ENCODE measurements at places on chromosomes 1 and 21. TPM values are rescaled to one million over a fixed set of nuclear protein-coding genes. Genes with fewer than 3 reads are reported as not detected.

Gene ANGPTL1
- 106 TPM for total RNA-seq

DNA sequence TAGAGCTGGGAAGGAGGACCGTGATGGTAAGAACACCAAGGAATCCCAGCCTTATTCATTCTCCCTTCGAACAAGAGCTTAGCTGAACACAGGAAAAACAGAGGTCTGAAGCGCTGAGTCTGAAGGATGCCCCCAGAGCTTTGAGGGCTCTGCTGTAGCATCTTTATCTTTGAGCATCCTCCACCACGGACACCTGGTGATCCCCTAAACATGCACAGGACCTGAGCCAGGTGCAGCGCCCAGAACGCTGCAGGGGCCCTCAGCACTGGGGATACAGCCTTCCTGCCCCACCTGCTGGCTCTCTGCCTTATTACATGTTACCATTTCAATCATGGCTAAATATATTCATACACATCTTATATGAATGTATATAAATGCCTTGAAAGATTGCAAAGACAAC lies 7.7 kb upstream of the GPATCH4 start:
- no peak for DNase-seq

Gene AKR7A3
- total RNA-seq, result 3.8 TPM

- peak; percentile 51 for DNase-seq
Measured at GRCh38 chr1:39540504-39541031, 36.0 kb downstream of the PABPC4 start.

Gene TMEM79
- 4.2 TPM for total RNA-seq

GRCh38 chr1:159783724-159784123 lies 3.0 kb downstream of the DUSP23 start:
- no peak for DNase-seq

DNA sequence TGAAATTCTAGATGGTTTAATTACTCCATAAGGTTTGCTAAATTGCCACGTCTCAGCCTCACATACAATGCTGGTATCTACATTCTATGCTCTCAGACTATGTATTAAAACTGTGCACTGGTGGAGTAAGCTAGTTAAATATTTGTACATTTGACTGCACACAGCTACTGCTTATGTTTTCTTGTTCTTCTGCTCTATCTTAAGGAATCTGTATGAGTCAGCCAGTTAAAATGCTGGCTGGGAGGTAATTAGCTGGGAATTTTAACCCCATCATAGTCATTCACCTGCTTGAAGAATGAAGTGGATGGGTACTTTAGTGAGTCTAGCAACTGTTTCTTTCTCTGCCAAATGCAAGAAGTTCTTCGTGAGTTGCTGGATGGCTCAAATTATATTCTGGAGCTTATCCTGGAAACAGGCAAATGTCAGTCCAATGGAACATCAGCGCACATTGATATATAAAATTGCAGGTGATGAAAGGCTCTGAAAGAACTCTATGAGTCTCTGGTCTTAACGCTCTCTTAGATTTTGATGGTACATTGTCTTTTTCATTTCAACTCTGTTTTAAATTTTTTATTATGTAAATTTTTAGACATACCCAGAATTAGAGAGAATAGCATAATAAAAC lies 83.4 kb downstream of the BACH1 start:
- no peak for DNase-seq

Gene TSPAN2
- 1.4 TPM for total RNA-seq

DNA sequence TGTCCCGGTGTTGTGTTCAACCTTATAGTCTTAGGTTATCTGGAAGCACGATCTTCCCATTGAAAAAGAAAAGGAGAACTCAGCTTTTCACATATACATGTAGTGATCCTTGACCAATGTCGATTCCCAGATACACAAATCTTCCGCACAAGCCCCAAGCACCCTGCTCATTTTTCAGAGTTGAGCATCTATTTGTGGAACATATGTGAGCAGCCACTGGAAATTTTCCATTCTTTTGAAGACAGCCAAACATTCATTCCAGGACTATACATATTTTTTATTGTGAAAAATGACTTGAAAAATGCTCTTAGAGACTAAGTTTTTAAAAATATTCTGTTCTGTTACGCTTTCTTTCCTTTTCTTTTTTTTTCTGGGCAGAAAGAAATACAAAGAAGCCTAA lies 371.9 kb downstream of the RGS7 start:
- no peak for DNase-seq
